ENCODE measurements at places on chromosomes 11 and 22.

DNA sequence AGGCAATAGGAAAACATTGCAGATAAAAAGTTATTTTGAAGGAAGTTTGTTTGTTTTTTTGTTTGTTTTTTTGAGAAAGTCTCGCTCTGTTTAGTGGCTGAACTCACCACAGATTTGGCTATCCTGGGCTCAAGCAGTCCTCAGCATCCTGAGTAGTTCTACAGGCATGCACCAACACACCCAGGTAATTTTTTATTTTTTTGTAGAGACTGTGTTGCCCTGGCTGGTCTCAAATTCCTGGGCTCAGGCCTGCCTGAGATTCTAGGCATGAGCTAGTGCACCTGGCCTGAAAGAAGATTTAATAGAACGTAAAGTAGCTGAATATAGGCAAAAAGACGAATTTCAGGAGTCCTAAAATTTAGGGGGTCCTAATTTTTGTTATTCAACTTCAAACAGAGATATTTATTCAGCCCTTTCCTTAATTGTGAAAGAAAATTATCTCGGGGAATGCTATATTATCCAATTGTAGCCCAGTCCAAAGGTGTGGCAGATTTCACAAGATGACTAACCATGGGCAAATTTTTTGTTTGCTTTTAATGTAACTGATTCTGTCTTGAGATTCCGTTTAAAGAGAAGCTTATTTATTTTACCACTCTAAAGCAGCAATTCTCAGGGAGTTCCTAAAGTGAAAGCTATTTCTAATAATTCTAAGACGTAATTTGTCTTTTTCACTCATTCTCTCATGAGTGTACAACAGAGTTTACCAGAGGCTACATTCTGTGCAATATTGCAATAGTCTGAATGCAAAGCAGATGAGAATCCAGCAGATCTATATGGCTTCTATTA lies 940 bp downstream of the IL18 start:
- no peak for DNase-seq

DNA sequence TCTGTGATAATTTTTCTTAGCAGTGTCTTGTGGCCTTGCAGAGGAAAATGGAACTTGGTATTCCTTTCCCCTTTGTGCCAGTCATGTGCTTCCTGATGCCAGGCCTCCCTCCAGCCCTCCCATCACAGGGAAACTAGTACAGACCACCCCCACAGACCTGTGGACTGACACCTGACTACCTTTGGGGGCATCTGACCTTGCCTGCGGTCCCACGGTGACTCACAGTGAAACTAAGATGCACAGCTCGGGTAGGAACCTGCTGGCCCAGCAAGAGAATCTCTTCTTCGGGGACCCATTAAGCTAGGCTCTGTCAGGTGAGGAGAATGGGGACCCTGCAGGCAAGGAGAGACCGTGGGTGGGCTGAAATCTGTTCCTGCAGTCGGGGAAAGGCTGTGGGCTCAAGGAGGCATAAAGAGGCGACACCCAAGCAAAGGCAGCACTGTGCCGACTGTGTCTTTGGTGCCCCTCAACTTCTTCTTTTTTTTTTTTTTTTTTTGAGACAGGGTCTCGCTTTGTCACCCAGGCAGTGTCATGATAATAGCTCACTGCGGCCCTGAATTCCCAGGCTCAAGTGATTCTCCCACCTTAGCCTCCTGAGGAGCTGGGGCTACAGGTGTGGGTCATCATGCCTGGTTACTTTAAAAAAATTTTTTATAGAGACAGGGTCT lies 20.8 kb upstream of the PEX26 start:
- DNase-seq, result peak; percentile 72

GRCh38 chr11:103619480-103619879 lies 417.0 kb upstream of the DDI1 start:
- DNase-seq, result peak; percentile 49

GRCh38 chr11:12200279-12200990 lies 90.0 kb downstream of the MICAL2 start:
- no peak for DNase-seq

DNA sequence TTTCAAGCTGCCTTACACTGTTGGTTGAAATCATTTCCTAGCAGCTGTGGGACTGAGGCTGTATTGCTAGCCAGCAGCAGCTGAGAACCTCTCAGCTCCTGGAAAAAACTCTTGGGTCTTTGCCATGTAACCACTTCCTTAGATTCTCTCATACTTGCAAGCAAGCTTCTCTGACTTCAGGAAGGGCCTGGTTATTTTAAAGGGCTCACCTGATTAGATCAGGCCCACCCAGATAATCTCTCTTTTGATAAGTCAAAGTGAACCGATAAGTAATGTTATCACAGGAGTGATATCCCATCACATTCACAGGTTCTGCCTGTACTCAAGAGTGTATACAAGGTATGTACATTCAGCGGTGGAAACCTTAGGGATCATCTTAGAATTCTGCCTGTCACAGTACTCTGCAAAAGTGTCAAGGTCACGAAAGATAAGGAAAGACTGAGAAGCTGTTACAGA lies 7.4 kb upstream of the CLPB start:
- DNase-seq, result no peak

DNA sequence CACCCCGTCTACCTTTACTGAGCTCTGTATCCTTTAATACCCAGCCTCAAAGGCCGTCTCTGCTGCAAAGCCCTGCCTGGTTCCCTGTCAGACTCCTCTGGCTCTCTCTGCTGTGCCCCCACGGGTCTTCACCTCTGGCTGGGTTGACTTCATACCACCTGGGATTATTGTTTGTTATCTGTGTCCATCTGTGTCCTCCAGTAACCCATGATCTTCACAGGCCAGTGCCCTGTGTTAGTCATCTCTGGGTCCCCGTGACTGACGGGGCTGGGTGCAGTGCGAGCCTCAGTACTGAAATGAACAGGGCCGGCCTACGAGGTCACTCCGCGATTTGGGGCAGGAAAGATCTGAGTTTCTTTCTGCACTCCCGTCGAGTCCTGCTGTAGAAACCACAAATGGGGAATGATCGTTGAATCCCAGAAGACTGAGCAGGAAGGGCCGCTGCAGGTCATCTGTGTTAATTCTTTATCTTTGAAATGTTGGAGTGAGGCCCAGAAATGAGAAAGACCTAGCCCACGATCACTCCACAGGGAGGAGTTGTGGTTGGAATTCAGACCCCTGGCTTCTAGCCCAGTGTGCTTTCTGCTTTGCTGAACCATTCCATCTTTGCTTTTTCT lies 12.3 kb upstream of the TUB start:
- no peak for DNase-seq

DNA sequence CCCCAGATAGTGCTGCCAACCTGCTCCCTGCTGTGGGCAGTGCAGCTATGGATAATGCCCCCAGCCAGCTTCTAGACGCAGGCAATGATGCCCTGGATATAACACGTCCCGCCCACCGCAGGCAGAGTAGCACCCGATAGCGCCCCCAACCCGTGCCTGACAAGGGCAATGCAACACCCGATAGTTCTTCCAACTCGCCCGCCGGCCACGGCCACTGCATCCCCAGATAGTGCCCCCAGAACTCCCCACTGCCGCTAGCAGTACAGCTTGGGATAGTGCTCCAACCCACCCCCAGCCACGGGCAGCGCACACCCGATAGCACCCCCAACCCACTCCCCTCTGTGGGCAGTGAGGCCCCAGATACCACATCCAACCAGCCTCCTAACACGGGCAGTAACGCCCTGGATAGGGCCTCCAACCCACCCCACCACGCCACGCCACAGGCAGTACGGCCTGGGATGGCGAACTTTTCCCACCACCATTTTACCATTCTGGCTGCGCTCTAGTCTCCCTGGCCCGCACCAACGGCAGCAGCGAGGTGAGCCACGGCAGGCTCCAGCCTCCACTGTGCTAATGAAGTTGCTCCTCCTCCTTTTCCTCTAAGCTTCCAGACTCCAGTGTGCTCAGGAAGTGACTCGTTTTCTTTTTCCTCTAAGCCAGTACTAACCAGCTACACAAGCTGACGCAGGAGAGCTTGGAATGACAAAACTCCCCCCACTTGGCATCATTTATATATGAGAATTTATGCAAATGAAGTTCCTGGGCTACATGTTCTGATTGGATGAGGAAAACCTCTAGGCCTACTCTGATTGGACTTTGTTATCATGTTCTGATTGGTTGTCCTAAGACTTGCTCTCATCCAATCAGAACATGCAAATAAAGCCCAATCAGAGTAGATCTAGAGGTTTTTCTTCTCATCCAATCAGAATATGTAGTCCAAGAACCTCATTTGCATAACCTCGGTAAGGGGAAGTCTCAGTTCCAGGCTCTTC lies 3.0 kb upstream of the RFPL3 start:
- DNase-seq, result peak; percentile 67

DNA sequence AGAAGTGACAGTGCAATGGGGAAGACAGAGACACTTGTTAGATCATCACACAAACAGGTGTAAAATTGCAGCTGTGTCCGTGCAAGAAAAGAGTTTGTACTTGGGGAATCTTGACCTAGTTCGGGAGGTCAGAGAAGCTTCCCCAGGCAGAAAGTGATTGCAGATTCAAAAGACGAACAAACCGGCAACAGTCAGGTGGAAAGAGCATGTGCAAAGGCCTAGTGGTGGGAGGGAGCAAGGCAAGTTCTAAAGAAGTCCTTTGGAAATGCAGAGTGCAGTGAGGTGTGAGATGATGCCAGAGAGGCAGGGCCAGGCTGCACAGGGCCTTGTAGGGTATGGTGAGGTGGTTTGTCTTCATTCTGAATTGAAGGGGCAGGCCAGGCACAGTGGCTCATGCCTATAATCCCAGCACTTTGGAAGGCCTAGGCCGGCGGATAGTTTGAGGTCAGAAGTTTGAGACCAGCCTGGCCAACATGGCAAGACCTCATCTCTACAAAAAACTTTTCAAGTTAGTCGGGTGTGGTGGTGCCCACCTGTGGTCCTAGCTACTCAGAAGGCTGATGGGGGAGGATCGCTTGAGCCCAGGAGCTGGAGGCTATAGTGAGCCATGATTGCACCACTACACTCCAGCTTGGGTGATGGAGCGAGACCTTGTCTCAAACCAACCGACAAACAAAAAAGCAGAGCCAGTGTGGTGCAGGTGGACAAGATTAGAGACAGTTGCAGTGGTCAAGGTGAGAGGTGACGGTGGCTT lies 1.9 kb upstream of the ESS2 start:
- peak; percentile 49 for DNase-seq

- no peak for DNase-seq
Measured at GRCh38 chr11:112817376-112817775, 143.8 kb upstream of the NCAM1 start.

GRCh38 chr11:49302360-49302759 lies 94.0 kb upstream of the FOLH1 start:
- DNase-seq, result no peak

Measured in NAMALWA (cell line).